ENCODE measurements at places on chromosomes 2 and 18.

GRCh38 chr2:200494048-200494447 is 15.8 kb downstream of the KCTD18 start:
- H3K4me3 ChIP-seq: no peak overlapping the region
- H3K27me3 ChIP-seq: no peaks in the 10 kb centered on the region
- H3K36me3 ChIP-seq: peaks cover 51% of the 10 kb centered on the region
- no peak overlapping the region for H3K27ac ChIP-seq

GRCh38 chr18:9067823-9068222 is 34.7 kb upstream of the NDUFV2 start:
- no peak overlapping the region for H3K27ac ChIP-seq
- no peak for DNase-seq
- no peaks in the 10 kb centered on the region for H3K36me3 ChIP-seq
- no peaks in the 10 kb centered on the region for H3K4me1 ChIP-seq

DNA sequence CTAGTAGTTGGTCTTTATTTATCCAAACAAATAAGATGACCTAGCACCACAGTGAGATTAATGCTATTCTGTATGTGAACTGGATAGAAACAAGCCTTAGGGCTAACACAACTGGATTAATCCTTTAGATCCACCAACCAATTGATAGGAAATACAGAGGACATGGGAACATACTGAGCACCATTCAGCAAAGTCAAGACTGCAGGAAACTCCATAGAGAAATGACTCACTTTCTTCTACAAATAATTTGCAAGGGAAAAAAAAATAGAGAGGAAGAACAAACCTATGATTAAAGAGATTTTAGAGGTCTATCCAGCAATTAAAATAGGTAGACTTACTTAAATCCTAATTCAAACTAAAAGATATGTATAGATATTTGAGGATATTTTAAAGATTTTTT is 23.9 kb downstream of the WDFY1 start:
- H3K36me3 ChIP-seq: peaks cover 25% of the 10 kb centered on the region
- DNase-seq: no peak
- no peaks in the 10 kb centered on the region for H3K4me1 ChIP-seq
- no peaks in the 10 kb centered on the region for H3K27me3 ChIP-seq

DNA sequence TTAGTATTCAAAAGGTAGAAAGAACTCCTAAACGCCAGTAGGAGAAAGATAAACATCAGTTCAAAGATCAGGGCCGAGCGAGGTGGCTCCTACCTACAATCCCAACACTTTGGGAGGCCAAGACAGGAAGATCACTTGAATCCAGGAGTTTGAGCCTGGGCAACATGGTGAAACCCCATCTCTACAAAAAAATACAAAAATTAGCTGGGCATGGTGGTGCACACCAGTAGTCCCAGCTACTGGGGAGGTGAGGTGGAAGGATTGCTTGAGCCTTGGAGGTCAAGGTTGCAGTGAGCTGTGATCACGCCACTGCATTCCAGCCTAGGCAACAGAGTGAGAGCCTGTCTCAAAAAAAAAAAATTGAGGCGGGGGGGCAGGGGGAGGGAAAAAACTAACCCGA is 40.6 kb downstream of the MBOAT2 start:
- H3K27me3 ChIP-seq: no peaks in the 10 kb centered on the region
- no peak overlapping the region for H3K4me3 ChIP-seq
- H3K4me1 ChIP-seq: no peaks in the 10 kb centered on the region
- DNase-seq: no peak

DNA sequence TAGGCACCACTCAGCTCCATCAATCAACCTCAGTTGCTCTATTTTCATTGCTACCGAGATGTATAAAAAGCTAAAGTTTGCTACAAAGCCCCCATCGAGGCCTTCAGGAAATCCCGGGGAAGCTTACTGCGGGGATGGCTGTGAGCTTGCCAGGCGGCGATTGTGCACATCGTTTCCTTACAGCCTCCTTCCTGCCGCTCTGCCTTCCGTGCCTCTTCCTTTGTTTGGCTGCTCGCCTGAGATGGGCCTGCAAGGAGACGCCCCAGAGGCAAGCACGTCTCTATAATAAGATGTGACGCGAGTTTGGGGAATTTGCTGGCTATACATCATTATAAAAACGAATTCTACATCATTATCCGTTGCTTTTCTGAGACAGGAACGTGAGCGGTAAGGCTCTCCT is 41.6 kb downstream of the DHRS9 start:
- no peaks in the 10 kb centered on the region for H3K36me3 ChIP-seq
- peaks cover 29% of the 10 kb centered on the region for H3K27me3 ChIP-seq
- no peak for DNase-seq
- peaks cover 6% of the 10 kb centered on the region for H3K4me1 ChIP-seq
